B cell (primary cell): ENCODE measurements at places on chromosomes 5 and 9.

- no peaks in the 10 kb centered on the region for H3K36me3 ChIP-seq
- H3K27ac ChIP-seq, result no peak overlapping the region
- DNase-seq, result no peak
- no peaks in the 10 kb centered on the region for H3K4me1 ChIP-seq
- no peaks in the 10 kb centered on the region for H3K27me3 ChIP-seq
- H3K4me3 ChIP-seq, result no peak overlapping the region
Measured at GRCh38 chr5:83527221-83527620, 55.7 kb downstream of the VCAN start.

DNA sequence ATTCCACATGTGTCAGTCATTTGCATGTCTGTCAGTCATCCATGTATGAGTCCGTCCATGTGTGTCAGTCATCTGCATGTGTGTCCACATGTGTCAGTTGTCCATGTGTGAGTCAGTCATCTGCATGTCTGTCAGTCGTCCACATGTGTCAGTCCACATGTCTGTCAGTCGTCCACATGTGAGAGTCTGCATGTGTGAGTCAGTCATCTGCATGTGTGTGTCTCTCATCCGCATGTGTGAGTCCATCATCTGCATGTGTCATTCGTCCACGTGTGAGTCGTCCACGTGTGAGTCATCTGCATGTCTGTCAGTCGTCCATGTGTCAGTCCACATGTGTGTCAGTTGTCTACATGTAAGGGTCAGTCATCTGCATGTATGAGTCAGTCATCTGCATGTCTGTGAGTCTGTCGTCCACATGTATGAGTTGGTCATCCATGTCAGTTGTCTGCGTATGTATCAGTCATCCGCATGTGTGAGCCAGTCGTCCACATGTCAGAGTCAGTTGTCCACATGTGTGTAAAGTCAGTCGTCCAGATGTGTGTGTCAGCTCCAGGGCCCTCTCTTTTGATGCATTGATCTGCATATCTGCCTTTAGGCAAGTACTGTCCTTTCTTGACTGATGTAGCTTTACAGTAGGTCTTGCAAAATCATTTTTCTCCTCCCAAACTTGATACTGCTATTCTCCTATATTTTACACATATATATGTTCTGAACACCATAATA is 72.5 kb upstream of the CACNA1B start:
- no peak overlapping the region for H3K27ac ChIP-seq
- no peaks in the 10 kb centered on the region for H3K27me3 ChIP-seq
- DNase-seq, result no peak
- H3K4me3 ChIP-seq, result no peak overlapping the region
- H3K36me3 ChIP-seq, result peaks cover 46% of the 10 kb centered on the region

- no peaks in the 10 kb centered on the region for H3K27me3 ChIP-seq
- no peaks in the 10 kb centered on the region for H3K36me3 ChIP-seq
- no peak overlapping the region for H3K4me3 ChIP-seq
- H3K4me1 ChIP-seq, result no peaks in the 10 kb centered on the region
- H3K27ac ChIP-seq, result no peak overlapping the region
Measured at GRCh38 chr5:172446336-172447051, 7.8 kb downstream of the SH3PXD2B start.

DNA sequence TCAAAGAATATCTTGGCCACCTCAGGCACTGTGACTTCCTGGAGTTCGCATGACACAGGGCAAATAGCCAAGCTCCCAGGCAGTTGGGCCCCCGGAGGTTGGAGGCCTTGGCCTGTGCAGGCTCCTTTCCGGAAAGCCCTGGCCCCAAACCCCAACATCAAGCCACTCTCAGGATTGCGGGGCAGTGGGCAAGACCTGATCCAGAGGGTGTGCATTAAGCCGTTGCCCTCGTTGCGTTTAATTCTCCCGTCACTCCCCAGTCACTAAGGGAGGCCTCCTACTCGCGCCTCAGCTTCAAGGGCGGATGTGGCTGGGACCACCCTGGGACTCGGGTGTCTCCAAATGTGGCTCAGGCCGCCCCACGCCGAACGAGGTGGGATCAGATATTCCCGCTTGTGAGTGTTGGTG is 60.1 kb downstream of the TMEM174 start:
- H3K4me3 ChIP-seq, result no peak overlapping the region
- H3K27ac ChIP-seq, result no peak overlapping the region
- peak; percentile 15 for DNase-seq
- H3K36me3 ChIP-seq, result no peaks in the 10 kb centered on the region

DNA sequence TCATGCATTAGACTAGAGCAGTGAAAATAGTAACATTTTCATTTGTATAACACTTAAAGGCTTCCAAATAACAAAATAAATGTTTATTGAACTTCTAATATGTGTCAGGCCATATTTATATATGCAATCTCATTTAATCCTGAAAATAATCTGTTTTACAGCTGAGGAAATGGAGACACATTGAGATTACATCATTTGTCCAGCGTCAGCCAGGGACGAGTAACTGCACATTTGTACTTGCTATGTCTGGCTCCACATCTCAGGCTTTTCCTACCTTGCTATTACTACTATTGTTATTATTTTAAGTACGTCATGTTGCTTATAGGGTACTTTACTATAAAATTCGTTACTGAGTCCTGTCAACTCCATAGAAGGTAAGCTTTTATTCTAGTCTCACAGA is 3.8 kb upstream of the C9 start:
- H3K4me1 ChIP-seq, result no peaks in the 10 kb centered on the region
- no peak for DNase-seq
- H3K27ac ChIP-seq, result no peak overlapping the region
- no peaks in the 10 kb centered on the region for H3K36me3 ChIP-seq
- no peak overlapping the region for H3K4me3 ChIP-seq
- H3K27me3 ChIP-seq, result no peaks in the 10 kb centered on the region

DNA sequence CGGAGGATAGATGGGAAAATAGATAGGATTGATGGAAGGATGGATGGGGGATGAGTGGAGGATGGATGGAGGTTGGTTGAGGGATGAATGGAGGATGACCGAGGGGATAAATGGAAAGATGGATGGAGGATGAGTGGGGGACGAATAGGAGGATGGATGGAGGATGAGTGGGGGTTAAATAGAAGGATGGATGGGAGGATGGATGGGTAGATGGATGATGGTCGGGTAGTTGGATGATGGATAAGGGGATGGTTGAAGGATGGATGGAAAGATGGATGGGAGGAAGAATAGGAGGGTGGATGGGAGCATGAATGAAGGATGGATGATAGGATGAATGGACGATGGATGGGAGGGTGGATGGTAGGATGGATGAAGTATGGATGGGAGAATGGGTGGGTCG is 219.3 kb upstream of the IER5L start:
- no peak overlapping the region for H3K27ac ChIP-seq
- H3K4me3 ChIP-seq, result no peak overlapping the region
- DNase-seq, result no peak
- peaks cover 12% of the 10 kb centered on the region for H3K27me3 ChIP-seq

GRCh38 chr5:79922626-79923025 is 68.4 kb downstream of the MTX3 start:
- DNase-seq, result no peak
- H3K4me1 ChIP-seq, result no peaks in the 10 kb centered on the region
- no peaks in the 10 kb centered on the region for H3K36me3 ChIP-seq
- H3K4me3 ChIP-seq, result no peak overlapping the region

DNA sequence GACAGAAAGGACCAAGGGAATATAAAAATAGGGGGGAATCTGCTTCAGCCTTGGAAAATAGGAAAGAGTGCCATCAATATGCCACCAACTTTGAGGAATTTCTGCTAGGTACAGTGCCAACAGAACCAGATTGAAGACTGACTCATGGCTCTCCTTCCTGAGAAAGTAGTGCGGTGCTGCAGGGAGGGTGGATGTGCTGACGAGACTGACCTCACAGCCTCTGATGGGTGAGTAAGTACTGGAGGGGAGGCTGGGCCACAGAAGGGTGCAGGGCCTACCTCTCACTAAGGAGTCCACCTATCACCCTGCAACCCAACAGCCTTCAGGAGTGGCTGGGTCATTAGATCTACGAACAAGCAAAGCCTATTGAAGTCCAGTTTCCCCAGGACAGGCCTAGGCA is 187.6 kb downstream of the GABBR2 start:
- peaks cover 7% of the 10 kb centered on the region for H3K27me3 ChIP-seq
- H3K27ac ChIP-seq, result no peak overlapping the region
- H3K4me1 ChIP-seq, result no peaks in the 10 kb centered on the region
- no peak overlapping the region for H3K4me3 ChIP-seq

DNA sequence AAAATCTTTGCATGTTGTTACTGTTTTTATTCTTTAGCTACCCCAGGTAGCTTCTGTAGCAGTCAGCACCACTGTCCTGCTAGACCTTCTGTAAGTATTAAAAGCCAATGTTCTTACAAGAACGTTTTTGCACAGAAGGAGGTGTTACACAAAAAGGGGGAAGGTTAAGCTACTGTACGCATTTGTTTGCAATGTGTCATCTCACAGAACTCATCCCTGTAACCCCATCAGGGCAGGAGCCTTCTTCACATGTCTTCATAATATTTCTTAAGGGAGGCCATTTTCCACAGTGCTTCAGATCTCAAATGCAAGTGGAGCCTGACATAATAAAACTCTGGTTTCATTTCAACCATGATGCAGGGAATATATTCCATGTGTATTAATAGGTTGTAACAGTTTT is 67.9 kb downstream of the OSMR start:
- H3K27me3 ChIP-seq, result no peaks in the 10 kb centered on the region
- no peak overlapping the region for H3K4me3 ChIP-seq
- no peak for DNase-seq
- no peak overlapping the region for H3K27ac ChIP-seq
- H3K36me3 ChIP-seq, result no peaks in the 10 kb centered on the region

GRCh38 chr5:55036477-55036876 is 12.4 kb downstream of the GZMK start:
- DNase-seq, result no peak
- no peaks in the 10 kb centered on the region for H3K36me3 ChIP-seq
- no peaks in the 10 kb centered on the region for H3K4me1 ChIP-seq
- no peak overlapping the region for H3K4me3 ChIP-seq
- no peak overlapping the region for H3K27ac ChIP-seq
- H3K27me3 ChIP-seq, result no peaks in the 10 kb centered on the region

- no peaks in the 10 kb centered on the region for H3K27me3 ChIP-seq
Measured at GRCh38 chr5:81878333-81878732, 93.5 kb upstream of the ATG10 start.

GRCh38 chr9:127535396-127535795 is 76.7 kb upstream of the STXBP1 start:
- no peak overlapping the region for H3K27ac ChIP-seq
- H3K4me3 ChIP-seq, result no peak overlapping the region
- no peaks in the 10 kb centered on the region for H3K27me3 ChIP-seq
- no peak for DNase-seq

GRCh38 chr9:137385061-137385655 is 37.8 kb downstream of the EXD3 start:
- peaks cover 4% of the 10 kb centered on the region for H3K36me3 ChIP-seq
- no peak overlapping the region for H3K4me3 ChIP-seq
- H3K27me3 ChIP-seq, result no peaks in the 10 kb centered on the region
- DNase-seq, result no peak
- H3K27ac ChIP-seq, result no peak overlapping the region
- peaks cover 9% of the 10 kb centered on the region for H3K4me1 ChIP-seq

- peak; percentile 48 for DNase-seq
- peaks cover 3% of the 10 kb centered on the region for H3K36me3 ChIP-seq
- peak overlapping the region; percentile 28 for H3K27ac ChIP-seq
- no peaks in the 10 kb centered on the region for H3K27me3 ChIP-seq
Measured at GRCh38 chr9:27393054-27393846, 96.3 kb upstream of the EQTN start.

DNA sequence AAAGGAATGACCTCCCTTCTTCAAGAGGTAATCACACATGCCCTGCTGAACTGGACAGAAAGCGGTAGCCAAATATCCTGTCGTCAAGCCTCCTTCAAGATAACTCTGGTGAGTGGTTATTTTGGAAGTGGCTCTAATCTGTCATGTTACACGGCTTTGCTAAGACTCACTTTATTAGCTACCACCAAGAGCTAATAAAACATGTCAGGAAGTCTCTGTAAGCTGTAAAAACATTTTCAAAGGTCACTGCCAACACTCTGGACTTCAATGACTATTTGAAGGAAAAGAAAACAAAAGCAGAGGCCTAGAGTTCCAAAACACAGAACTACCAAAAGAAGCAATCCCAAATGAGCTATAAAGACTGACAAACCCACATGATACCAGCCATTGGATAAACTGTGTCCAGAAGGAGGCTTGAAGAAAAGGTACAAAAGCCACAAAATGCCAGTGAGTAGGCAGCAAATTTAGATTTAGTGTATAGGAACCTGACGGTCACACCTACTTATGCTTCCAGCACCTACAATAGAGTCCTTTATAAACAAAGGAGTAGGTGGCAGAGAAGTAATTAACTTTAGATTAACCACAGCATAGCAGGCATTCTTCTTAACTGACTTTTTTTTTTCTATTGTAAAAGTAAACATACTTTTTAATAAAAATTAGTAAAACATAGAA is 97.3 kb upstream of the EQTN start:
- H3K4me3 ChIP-seq, result no peak overlapping the region
- H3K27me3 ChIP-seq, result no peaks in the 10 kb centered on the region
- peaks cover 58% of the 10 kb centered on the region for H3K4me1 ChIP-seq
- no peak for DNase-seq
- peak overlapping the region; percentile 68 for H3K27ac ChIP-seq

DNA sequence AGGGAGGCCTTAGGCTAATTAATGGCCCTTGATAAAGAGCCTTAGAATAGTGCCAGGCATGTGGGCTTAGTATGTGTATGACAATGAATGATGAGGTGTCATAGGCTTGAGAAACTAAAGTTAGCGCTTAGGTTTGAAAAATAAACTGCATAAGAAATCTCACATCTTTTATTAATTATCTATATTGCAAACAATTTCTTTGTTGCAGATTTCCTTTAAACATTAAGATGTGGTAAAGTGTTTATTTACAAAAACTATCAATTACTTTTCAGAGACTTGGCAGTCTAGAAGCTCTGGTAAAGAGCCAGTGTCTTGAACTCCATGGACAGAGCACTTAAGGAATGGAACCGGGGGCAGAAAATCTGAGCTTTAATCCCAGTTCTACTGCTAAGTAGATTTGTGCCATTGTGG is 23.1 kb downstream of the MAP1B start:
- H3K27ac ChIP-seq, result no peak overlapping the region
- DNase-seq, result no peak
- H3K4me1 ChIP-seq, result no peaks in the 10 kb centered on the region

DNA sequence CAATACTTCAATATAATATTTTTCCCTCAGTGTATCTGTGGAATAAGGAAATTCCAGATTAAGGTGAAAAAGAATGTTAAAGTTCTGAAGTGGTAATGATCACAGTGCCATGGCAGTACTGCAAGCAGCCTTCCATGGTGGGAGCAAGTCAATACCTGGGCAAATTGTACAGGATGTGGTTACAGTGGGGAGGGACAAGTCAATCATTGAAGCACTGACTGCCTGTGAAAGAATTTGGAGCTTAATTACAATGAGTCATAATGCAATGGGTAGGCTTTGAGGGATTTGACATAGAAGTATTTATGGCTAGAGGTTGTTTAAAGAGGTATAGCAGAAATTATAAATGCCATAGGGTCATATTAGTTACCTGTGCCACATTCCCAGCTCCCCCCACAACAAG is 786.5 kb upstream of the ACO1 start:
- no peak overlapping the region for H3K27ac ChIP-seq
- no peaks in the 10 kb centered on the region for H3K36me3 ChIP-seq
- no peak for DNase-seq
- H3K4me3 ChIP-seq, result no peak overlapping the region

- no peak overlapping the region for H3K27ac ChIP-seq
- H3K4me1 ChIP-seq, result no peaks in the 10 kb centered on the region
- DNase-seq, result no peak
- no peak overlapping the region for H3K4me3 ChIP-seq
- no peaks in the 10 kb centered on the region for H3K36me3 ChIP-seq
Measured at GRCh38 chr9:74379718-74380117, 117.4 kb upstream of the RORB start.
